ENCODE measurements at places on chromosomes 5 and 9. TPM values are rescaled to one million over a fixed set of nuclear protein-coding genes. Genes with fewer than 3 reads are reported as not detected.

Gene CCNI2
- 0.48 TPM for total RNA-seq

Gene CFAP77
- not detected for total RNA-seq

Gene CDKN2B-AS1
- 2.7 TPM for total RNA-seq

Gene CTXN3
- not detected for total RNA-seq

Gene SEPTIN8
- 40.7 TPM for total RNA-seq

Gene PCDHGA2
- 0.21 TPM for total RNA-seq

Gene ACTL7B
- not detected for total RNA-seq

Gene PCDHA9
- total RNA-seq: under 0.01 TPM

Gene CDH9
- not detected for total RNA-seq

Gene C8G
- not detected for total RNA-seq

Gene NR3C1
- 55.4 TPM for total RNA-seq

Gene SLCO6A1
- not detected for total RNA-seq

Gene CCDC192
- total RNA-seq: not detected

Gene GPRIN1
- total RNA-seq: 9.6 TPM

Gene RUSC2
- total RNA-seq: 4.0 TPM

Gene PCDHB8
- total RNA-seq: under 0.01 TPM

Gene GOLM1
- total RNA-seq: 16.2 TPM

Measured in tracheal epithelial cell (primary cell).